Esophagus (tissue), 2 donors: ENCODE measurements at places on chromosomes 12 and 14. TPM values are rescaled to one million over a fixed set of nuclear protein-coding genes. Genes with fewer than 3 reads are reported as not detected.

CCDC197 gene
- not detected for polyA plus RNA-seq

LUM gene
- polyA plus RNA-seq: 2.7 TPM

CNPY2 gene
- polyA plus RNA-seq: 75.3 TPM

LHX5 gene
- polyA plus RNA-seq: not detected

KLRG1 gene
- polyA plus RNA-seq: 0.47 TPM

PAX9 gene
- 51.9 TPM for polyA plus RNA-seq

CISTR gene
- polyA plus RNA-seq: not detected

NUAK1 gene
- 0.82 TPM for polyA plus RNA-seq

MYO1H gene
- 0.62 TPM for polyA plus RNA-seq

NR4A1 gene
- polyA plus RNA-seq: 10.6 TPM

LIN7A gene
- 0.16 TPM for polyA plus RNA-seq

DHH gene
- polyA plus RNA-seq: 0.21 TPM

ACSM4 gene
- polyA plus RNA-seq: not detected

KLRB1 gene
- 0.81 TPM for polyA plus RNA-seq

HPD gene
- 0.31 TPM for polyA plus RNA-seq

DTX1 gene
- polyA plus RNA-seq: 0.59 TPM

VRTN gene
- polyA plus RNA-seq: not detected

SLC35F4 gene
- polyA plus RNA-seq: not detected

CEBPE gene
- polyA plus RNA-seq: not detected

TSPAN19 gene
- not detected for polyA plus RNA-seq

A2M gene
- 60.4 TPM for polyA plus RNA-seq

CFAP54 gene
- polyA plus RNA-seq: 0.06 TPM

NEUROD4 gene
- not detected for polyA plus RNA-seq

LYZ gene
- polyA plus RNA-seq: 6.3 TPM

OR4K5 gene
- not detected for polyA plus RNA-seq

TMPRSS12 gene
- polyA plus RNA-seq: 0.04 TPM

SLC38A4 gene
- 1.9 TPM for polyA plus RNA-seq

MLEC gene
- 15.7 TPM for polyA plus RNA-seq

PAWR gene
- polyA plus RNA-seq: 38.6 TPM

GUCY2C gene
- 0.39 TPM for polyA plus RNA-seq

AKAP6 gene
- 1.5 TPM for polyA plus RNA-seq

FOXG1 gene
- 0.10 TPM for polyA plus RNA-seq

P2RX2 gene
- polyA plus RNA-seq: 1.4 TPM

PIANP gene
- polyA plus RNA-seq: 0.10 TPM

SMCO3 gene
- 0.01 TPM for polyA plus RNA-seq

GPX2 gene
- polyA plus RNA-seq: 128 TPM

KRT2 gene
- polyA plus RNA-seq: 0.12 TPM

RERG gene
- polyA plus RNA-seq: 3.2 TPM

CAPS2 gene
- polyA plus RNA-seq: 1.6 TPM

RAD52 gene
- polyA plus RNA-seq: 11.8 TPM

COQ6 gene
- polyA plus RNA-seq: 11.2 TPM

FGF6 gene
- polyA plus RNA-seq: not detected

VASH1 gene
- 1.9 TPM for polyA plus RNA-seq

LIN52 gene
- polyA plus RNA-seq: 3.0 TPM

RD3L gene
- not detected for polyA plus RNA-seq

ADCY4 gene
- polyA plus RNA-seq: 10.2 TPM

TMEM30B gene
- polyA plus RNA-seq: 14.1 TPM

METTL17 gene
- polyA plus RNA-seq: 55.1 TPM

ANO6 gene
- polyA plus RNA-seq: 2.6 TPM

CLEC2B gene
- polyA plus RNA-seq: 12.8 TPM
